ENCODE measurements at places on chromosomes 4 and X.

GRCh38 chr4:183030309-183030708 is 68.7 kb upstream of the WWC2 start:
- no peak for DNase-seq

- DNase-seq, result no peak
These were observed 166.8 kb downstream of the SHROOM3 start for GRCh38 chr4:76601791-76602190.

GRCh38 chr4:148192526-148192925 is 249.7 kb downstream of the NR3C2 start:
- DNase-seq, result no peak

DNA sequence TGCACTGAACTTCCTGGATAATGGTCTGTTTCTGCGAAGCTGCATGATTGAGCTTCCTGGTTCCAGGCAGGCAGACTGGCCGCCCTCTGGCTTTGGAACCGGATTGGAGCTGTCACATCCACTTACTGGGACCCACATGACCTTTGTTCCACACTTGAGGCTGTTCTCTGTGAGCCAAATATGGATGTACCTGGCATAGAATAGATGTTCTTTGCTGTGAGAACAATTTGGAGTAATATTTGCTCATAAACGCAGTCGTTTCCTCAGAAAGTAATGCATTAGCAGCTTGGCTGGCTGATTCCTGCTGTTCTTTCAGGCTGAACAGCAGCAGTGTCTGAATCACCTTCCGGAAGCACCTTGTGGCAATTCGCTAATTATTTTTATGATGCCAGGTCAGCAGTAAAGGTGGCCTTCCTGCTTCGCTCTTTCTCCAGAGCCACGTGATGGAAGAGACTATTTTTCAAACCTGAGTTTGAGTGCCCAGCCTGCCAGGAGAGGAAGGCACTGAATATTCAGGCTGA is 78.1 kb upstream of the BOD1L1 start:
- peak; percentile 66 for DNase-seq

DNA sequence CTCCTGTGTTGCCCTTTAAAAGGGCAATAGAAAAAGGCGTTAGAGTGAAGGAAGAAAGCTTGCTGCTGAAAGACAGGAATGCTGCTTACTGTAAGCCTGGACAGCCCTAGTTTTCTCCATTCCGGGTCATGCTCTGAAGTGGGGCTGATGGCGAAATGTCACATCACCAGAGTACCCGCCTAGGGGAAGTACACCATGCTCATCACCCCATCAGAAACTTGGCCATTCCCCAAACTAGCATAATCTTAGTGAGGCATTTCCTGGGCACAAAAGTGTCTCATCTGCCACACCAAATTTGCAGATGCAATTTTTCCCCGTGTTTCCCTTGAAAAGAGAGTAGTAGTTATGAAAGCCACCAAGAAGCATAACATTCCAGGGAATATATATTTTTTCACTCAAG is 47.8 kb upstream of the CAMK2D start:
- peak; percentile 62 for DNase-seq

DNA sequence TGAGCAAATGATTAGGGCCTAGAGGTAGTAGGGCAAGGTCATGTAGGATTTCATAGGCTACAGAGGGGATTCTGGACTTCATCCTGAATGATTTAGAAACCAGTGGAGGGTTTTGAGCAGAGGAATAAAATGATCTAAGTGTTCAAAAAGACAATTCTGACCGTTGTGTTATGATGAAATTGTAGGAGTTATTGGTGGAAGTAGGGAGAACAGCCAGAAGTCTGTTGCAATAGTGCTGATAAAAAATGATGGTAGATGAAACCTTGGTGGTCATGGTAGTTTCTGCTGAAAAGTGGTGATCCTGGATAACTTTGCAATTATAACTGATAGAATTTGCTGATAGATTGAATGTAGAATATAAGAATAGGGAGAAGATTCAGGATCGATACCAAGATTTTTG is 60.2 kb downstream of the MID1IP1 start:
- no peak for DNase-seq

DNA sequence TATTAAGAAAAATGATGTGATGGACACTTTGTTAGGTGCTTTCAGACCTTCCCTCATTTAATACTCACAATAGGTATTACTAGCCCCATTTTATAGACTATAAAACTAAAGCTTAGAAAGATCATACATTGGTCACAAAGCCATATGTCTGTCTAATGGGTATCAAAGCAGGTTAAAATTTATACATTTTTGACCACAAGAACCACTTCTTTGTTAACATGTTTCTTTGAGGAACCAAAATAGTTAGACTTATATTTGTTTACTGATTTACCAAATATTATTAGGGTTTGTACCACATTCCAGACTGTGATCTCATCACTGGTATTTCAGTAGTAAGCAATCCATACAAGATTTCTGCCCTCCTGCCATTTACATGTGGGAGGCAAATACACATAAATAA is 363.3 kb downstream of the NAF1 start:
- DNase-seq, result no peak

Data from body of pancreas (tissue), 4 donors.